ENCODE measurements at places on chromosomes 1 and 21. TPM values are rescaled to one million over a fixed set of nuclear protein-coding genes. Genes with fewer than 3 reads are reported as not detected.

DNA sequence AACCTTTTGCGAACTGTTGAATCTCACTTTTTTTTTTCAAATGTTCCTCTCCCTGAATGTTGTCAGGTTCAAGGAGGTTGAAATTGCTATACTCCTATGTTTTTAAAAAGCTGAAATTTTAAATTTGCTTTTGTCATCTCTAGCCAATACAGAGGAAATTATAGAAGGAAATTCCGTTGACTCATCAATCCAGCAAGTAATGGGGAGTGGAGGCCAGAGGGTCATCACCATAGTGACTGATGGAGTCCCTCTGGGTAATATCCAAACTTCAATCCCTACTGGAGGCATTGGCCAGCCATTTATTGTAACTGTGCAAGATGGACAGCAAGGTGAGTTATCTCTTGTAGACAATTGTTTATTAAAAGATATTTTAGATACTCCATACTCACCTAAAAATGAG, 36.3 kb downstream of the GABPB2 start:
- DNase-seq, result no peak

DNA sequence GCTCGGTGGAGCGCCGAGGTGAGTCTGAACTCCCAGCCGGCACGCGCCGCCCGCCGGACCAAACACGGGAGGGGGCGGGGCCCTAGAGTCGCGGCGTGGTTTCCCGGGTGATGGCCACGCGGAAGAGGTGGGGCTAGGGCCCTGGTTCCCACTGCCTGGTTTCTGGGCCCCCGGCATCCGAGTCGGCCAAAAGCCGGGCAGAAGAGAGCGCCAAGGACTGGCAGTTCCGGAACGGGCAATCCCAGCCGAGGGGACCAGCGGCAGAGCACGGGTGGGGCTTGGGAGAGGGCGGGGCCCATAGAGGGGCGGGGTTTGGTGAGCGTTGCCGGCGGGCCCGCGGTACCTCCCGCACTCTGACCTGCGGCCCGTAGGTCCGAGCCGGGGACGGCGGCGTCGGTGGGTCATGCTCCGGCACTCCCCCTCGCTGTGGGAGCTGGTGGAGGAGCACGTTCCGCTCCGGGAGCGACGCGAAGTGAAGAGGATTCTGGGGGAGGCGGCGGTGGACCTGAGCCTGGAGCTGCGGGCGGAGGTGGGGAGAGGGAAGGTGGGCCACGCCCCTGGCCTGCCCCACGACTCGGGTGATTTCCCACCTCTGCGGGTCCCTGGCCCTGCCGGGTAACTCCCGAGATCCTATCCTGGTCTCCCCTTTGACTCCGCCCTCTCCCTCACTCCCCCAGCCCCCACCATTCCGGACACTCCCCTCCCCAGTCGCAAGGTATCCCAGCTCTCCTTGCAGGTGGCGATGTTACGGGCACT, at the start of gene CCDC24:
CCDC24 (plus strand) TSS at position 124 of the 756 bp plus-strand sequence; CDS start at position 404, 280 bp downstream.
- peak; percentile 85 for DNase-seq

DNA sequence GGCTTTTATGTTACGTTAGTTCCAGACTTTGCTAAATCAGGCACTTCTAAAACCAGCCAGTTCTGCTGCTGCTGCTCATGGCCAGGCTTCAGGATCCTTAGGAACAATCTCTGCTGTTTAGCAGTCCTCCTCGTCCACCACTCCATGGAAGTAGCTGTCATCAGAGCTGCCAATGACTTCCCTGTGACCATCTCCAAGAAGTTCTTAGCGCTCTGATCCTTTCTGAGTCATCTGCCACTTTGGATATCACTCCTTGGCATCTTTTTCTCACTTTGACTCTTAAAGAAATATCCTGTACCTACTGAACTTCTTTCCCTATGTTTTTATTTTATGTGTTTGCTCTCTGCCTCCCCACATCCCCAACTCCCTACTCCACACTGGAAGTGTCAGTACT, 14.7 kb upstream of the IRF2BP2 start:
- DNase-seq, result no peak

DNA sequence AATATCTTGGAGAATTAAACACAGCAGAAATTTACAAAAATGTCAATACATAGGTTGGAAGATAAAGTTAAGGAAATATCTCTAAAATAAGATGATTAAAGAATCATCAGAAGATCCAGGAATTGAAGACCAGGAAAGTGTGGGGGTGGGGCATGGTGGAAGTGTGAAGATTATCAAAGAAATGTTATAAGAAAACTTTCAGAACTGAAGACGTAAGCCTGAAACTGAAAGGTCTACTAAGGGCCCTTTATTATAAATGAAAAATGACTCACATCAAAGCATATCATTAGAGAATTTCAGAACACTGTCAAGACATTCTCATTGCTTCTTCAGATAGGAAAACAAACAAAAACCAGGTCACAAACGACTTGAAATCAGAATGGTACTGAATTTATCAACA, 92.4 kb upstream of the DPT start:
- DNase-seq, result no peak

- DNase-seq, result no peak
Observed at GRCh38 chr1:234849832-234850231, 239.9 kb upstream of the IRF2BP2 start.

GRCh38 chr1:66090859-66091457, 298.3 kb downstream of the PDE4B start:
- DNase-seq, result no peak

DNA sequence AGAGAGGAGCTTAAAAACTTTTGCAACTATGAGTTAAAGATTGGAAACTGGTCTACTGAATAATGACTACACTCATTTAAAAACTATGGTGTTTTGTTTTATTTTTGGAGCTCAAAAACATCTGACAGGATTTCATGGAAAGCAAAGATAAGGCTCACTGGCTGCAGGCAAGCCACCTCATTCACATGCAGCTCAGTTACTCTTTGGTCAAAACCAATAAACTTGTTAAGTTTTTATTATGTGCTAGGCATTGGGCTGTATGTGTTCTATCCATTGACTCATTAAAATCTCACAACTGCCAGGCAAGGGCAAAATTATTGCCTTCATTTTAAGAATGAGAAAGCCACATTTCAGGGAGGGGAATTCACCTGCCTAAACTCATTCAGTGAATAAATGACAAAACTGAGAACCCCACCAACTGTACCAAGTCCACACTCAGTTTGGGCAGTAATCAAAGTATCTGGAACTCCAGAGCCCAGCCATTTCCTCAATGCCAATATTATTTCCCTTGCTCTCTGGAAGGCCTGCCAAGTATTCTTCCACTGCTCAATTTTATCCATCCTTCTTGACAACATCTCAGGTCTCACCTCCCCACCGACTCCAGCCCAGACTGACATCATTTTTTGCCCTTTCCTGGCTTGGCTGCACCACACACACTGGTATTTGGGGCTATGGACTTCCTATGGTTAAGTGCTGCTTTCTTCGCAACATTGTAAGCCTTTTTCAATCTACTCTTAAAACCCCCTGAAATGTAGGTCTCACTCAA, 401.1 kb upstream of the NFIA start:
- no peak for DNase-seq

DNA sequence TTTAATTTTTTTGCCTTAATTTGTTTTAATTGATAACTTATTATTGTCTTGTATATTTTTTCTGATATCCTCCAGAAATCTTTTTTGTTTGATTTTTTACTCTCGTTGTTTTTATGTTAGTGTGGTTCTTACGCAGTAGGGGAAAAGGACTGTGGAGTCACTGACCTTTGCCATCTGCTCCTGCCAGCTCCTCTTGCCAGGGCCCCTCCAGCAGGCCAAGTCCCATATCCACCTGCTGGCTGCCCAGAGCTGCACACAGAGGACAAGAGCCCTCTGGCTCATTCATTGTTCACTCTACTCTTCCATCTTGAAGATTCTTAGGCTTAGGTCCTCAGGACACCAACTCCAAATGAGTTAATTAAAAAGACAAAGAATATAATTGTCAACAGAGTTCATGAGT, 316.4 kb upstream of the DUSP10 start:
- DNase-seq, result no peak

DNA sequence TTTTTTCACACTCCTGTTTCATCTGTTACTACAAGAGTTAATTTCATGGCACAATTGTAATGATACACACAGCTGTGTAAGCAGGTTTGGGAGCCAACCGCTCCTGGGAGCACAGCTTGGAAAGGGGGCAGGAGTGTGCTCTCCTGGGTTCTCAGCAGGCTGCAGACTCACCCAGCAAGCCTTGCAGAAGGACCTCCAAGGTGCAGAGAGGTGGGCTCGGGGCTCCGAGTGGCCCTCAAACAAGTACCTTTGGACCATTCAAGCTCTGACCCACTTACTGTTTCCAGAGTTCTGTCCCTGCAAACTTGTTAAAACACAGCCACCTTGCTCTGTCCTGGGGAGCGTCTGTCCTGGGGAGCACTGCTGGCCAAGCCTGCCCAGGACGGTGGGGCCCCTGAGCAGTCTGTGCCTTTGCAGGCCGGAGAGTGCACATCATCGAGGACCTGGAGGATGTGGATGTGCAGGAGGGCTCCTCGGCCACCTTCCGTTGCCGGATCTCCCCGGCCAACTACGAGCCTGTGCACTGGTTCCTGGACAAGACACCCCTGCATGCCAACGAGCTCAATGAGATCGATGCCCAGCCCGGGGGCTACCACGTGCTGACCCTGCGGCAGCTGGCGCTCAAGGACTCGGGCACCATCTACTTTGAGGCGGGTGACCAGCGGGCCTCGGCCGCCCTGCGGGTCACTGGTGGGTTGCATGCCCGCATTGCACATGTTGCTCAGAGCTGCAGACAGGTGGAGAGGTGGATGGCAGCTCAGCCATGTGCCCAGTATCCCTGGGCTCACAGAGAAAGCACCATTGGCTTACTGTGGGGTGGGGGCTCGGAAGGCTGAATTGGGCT, 78.0 kb downstream of the OBSCN start:
- peak; percentile 46 for DNase-seq

GRCh38 chr1:162131400-162132321, 62.2 kb downstream of the NOS1AP start:
- DNase-seq, result no peak

- no peak for DNase-seq
Observed at GRCh38 chr1:211492511-211493132, 660 bp upstream of the RD3 start.

DNA sequence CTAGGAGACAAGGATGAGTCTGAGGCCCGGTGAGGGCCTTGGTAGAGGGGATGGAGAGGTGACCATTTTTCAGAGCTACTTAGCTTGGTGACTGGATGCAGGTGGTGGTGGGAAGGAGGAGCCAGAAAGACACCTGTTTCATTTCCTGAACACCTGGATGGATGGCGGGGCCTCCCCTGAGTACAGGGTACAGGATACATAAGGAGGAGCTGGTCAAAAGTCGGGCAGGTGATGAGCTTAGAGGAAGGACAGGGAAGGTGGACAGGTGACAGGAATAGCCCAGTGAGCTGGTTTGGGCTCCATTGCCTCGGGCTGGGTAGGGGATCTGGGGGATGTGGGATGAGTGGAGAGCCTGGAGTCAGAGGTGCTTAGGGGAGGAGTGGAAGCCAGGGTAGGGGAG, 6.3 kb downstream of the FAAH start:
- DNase-seq, result no peak

DNA sequence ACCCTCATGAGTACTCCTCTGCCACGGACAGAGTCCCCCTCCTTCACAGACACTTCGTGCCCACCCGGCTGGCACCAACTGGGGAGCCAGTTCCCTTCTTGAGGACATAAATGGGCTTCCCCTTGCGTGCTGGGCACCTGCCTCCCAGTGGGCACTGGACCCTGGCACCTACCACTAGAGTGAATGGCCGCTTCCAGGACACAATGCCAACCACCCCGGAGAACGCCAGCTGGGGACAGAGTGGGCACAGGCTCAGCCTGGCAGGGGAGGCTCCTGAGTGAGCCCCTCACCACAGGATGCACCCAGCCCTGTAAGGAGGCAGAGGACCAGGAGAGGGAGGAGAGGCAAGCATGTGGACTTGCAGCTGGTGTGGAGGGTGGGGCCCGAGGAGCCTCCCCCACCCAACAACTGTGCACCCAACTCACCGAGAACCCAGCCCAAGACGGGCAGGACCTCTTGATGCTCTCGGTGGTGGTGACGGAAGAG, 1.0 kb downstream of the ENTREP3 start:
- no peak for DNase-seq

The DTL gene
- total RNA-seq, result 0.29 TPM

Measured in breast epithelium (tissue), 4 donors.